ENCODE measurements at places on chromosomes 6 and 20.
A peak's percentile ranks its signal among the peaks of the same experiment; 100 is the strongest.

DNA sequence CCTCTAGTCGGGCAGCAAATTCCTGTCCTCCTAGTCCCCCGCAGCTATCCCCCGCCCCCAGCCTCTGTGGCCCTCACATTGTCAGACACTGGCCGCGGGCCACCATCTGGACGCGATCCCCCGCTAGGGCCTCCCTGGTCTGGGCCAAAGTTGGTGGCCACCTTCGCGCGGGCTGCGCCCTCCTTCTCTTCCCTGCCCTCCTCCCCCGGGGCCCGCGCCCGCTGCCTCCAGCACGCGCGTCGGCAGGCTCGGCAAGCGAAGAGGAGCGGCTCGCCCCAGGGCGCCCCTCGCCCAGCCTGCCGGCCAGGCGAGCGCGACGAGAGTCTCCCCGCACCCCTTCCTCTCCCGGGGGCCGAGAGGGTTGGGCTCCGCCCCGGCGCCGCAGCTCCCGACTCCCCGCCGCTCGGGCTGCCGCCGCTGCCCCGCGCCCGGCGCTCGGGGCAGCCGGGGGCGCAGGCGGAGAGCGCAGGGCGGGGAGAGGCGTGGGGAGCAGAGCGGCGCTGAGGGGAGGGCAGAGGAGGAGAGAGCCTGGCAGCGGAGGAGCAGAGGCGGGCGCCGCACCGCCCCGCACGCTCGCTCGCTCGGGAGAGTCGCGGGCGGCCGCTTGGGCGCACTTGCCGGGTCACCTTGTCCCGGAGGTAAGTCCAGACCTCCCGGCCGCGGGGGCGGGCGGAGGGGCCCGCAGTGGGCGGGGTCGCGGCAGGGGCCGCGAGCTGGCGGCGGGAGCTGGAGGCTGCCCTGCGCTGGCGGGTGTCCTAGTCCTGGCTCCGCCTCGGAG lies at the start of gene SYNDIG1:
Gene SYNDIG1, plus strand, starts transcription at position 514 of the 778 bp plus-strand sequence. CDS start 73,469 bp downstream, outside the sequence.
- no peak for DNase-seq

GRCh38 chr20:37384683-37385174 lies 38.8 kb downstream of the SRC start:
- peak; percentile 30 for DNase-seq

GRCh38 chr6:22027040-22027725 lies 269.7 kb downstream of the PRL start:
- DNase-seq: no peak

- DNase-seq: no peak
Observed at GRCh38 chr20:23646106-23646873, 8.5 kb upstream of the CST3 start.

DNA sequence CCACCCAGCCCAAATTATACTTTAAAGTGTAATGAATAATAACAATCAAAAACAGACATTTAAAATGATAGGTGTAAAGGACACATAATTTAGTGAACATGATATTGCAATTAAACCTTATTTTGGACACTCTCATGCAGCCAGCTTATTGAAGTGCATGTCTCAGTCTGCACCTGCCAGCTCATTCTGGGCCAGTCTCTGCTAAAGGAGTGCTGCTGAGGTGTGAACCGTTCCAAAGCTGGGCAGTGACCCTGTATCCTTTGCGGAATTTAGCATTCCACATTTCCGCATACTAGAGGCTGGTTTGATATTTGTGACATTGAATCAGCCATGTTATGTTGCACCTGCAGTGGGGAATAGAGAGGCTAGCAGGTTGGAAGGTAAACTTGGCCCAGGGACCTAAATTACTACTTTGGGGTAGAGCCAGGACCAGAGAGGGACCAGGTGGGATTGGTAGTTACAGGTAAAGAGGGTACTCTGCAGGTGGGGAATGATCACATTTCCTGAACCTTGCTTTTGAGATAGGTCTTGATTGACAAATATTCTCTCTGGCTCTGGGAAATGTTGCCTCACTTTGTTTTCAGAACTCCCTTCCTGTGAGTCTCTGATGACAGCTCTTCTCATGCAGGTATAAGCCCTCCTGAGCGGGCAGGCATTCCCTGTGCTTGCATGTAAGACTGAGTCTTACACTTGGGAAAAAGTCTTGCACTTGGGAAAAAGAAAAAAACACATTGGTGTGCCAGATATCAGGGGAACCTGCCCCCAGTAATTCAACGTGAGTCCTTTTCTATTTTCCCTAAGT lies 26.2 kb downstream of the TULP4 start:
- DNase-seq: no peak

DNA sequence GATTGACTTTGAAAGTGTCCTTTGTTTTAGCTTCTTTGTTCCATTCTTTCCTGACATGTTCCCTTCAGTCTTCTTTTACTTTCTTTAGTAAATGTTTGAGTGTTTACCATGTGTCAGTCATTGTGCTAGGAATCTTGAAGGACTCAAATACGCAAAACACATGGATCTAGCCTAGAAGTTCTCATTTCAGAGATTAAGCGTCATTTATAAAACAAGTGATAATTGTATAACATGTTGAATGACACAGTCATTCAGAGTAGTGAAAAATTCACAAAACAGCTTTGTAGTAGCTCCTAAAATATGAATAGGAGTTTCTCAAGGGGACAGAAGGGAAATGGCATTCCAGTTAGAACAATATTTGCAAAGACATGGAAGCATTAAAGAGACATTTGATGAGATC lies 66.9 kb downstream of the MACROD2 start:
- peak; percentile 81 for DNase-seq

DNA sequence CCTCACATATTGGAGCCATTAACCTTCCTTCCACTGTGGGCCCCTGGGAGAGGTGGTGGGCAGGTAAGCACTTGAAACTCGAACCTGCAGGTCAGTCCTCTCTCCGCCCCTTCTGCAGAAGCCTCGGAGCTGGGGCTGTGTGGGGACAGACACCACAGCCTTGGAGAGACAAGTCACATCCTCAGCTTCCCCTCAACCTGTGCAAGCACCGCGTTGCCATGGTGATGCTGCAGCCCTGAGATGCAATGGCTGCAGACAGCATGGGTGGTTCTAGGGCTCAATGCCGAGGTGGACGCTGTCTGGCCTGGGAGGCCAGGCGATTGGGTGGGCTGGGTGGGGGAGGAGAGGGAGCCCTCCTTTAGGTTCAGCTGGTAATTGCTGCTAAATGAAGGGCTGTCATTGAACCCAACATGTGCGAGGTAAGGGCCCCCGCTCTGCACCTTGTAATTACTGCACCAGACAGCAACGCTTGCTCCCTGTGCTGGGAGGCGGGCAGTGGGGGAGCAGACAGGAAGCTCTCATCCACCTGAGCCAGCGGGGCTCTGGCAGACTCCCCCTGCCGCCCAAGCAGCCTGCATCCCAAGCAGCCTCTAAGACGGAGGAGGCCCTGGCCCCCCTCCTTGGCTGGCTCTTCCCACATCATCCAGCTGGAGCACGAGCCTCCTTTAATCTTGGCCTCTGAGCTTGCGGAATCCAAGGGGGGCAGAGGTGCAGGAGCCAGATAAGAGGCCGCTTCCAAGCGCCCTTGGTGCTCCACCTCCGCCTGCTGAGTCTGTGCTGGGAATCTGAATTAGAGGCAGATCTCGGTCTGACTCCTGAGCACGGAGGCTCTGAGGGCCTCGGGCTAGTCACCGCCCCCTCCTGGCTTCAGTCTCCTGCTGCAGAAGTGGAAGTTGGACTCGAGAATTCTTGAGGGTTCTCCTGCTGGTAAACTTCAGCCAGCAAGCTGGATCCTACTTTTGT lies 39.8 kb upstream of the CDH22 start:
- no peak for DNase-seq

GRCh38 chr6:44333273-44333919 lies 9.1 kb upstream of the SPATS1 start:
- DNase-seq: no peak

DNA sequence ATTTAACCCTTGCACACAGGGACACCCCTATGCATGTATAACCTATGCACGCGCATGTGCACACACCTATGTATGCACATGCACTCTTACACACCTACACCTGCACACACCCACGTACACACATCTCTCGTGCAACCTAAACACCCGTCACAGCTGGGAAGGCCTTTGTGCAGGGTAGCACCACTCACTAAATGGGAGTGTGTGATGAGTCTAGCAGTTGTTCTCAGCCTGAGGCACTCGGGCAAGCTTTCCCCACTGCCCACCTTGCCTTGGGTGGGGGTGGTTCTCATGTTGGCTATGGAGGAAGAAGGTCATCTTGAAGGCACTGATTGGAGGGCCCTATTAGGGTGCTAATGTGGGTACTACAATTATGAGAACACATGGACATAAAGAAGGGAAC lies 85.8 kb downstream of the DLL1 start:
- no peak for DNase-seq

- DNase-seq: no peak
Observed at GRCh38 chr6:154956771-154957522, 38.2 kb upstream of the TIAM2 start.

- DNase-seq: no peak
Observed at GRCh38 chr6:166361077-166361429, 18.7 kb upstream of the SFT2D1 start.

DNA sequence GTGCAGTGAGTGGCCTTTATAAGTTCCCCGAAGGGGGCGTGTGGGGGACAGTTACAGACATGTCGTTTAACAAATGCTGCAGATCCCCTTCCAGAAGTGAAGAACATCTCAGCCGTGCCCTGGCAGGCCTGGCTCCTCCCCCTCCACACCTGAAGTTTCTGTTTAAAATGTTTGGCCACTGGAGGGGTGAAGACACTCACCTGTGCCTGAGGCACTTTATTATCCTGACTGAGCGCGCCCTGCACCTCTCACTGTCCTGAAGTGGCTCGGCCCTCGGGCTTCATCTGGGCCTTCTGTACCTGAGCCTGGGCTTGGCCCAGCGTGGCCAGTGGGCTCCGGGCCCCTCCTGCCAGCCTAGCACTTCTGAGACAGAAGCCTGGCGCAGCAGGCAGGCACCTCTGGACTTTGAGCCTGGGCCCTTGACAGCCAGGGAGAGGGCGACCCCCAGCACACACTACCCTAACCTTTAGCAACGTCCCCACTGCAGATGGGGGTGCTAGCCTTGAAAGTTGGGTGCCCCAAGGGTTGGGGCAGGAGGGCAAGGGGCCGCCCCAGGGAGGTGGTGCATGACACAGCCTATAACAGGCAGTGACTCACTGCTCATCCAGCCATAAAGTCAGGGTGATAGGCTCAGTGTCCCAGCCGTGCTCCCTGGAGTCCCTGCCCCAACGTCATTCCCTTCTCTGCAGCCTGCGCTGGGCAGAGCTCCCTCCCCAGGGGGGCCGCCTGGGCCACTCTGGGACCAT lies 13.6 kb upstream of the GATA5 start:
- DNase-seq: no peak

DNA sequence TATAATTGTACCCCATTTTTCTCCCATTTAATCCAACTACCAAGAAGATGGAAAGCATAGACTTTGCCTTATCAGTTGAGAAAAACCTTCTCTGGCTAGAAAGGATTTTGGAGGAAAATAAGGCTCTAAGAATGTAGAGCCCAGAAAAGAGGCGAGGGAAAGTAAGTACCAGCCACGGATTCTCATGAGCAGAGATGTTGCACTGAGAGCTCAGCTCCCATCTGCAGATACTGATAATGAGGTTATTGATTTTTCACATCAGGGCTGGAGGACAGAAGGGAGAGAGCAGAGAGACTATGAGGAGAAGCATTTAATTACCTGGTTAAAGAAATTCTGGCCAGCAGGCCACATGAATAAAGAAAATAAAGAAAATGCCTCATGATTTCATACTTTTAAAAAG lies 104.4 kb upstream of the FAM184A start:
- DNase-seq: no peak

DNA sequence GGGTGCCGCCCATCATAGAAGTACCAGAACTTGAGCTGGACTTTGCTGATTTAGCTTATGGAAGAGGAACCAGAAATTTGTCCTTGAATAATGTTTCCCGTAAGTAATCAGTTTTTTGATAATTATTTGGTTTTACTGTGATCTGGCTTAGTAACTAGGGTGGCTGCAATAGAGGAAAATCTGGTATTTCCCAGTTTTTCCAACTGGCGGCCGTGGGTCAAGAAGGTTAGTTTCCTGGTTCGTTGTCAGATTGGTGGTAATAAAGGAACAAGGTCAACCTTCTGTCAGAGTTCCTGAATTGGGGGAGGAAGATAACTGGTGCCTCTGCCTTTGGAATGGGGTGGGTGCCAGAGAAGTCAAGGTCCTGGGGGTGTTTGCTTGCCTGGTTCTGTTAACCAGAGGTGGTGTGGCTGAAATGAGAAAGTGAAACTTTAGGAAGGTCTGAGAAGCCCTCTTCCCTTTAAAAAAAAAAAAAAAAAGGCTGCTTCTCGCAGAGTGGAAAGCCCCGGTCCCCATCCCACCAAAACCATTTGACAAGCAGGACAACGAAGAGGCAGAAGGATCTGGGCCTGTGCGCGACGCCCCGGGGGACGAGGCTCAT lies at the start of gene CALHM6:
Gene CALHM6, plus strand, starts transcription at position 45 of the 601 bp plus-strand sequence. Its CDS starts 555 bp downstream, at position 600.
- DNase-seq: no peak

All from COLO829 (cell line).